GM10248 (cell line): ENCODE measurements at places on chromosomes 16 and 17.

- DNase-seq: no peak
These were observed 31.5 kb upstream of the LITAF start for GRCh38 chr16:11618107-11618717.

DNA sequence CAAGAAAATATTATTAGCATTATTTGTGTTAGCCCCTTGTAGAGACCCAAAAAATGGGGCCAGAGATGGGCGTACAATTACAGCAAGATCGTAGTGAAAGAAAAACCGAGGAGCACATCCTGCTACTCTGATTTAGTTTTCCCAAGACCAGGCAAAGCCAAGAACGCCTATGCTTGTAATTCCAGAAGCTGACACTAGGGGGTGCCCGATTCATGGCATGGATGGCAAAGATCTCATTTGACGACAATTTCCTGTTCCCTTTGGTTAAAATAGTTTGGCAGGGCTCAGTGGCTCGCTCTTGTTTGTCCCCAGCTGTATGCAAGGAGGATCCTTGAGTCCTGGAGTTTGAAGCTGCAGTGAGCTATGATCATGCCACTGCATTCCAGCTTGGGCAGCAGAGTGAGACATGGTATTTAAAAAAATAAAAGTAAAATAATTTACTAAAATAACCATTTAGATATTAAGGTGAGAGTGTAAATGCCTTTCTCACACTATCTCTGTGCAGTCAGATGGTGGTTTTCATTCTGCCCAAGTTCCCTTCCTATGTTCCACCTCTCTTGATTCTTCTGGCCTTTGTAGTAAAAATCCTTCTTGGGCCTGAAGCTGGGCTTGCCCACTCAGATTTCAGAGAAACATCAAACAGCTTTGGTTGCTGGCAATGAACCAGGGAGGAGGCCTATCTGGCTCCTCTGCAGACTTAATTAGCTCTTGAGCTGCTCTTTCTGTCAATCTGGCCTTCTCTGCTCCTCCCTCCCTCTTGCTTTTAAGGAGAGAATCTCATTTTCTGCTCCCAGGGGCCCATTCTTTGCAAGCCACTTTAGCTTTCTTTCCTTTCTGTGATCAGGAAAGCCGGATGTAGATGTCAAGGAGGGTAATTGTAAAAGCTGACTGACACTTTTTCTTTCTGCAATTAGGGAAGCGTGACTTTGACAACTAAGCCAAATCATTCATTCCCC, 31.2 kb downstream of the TMEM238L start:
- DNase-seq: no peak

- no peak for DNase-seq
These were observed 579.1 kb downstream of the CDH13 start for GRCh38 chr16:83205896-83206295.

DNA sequence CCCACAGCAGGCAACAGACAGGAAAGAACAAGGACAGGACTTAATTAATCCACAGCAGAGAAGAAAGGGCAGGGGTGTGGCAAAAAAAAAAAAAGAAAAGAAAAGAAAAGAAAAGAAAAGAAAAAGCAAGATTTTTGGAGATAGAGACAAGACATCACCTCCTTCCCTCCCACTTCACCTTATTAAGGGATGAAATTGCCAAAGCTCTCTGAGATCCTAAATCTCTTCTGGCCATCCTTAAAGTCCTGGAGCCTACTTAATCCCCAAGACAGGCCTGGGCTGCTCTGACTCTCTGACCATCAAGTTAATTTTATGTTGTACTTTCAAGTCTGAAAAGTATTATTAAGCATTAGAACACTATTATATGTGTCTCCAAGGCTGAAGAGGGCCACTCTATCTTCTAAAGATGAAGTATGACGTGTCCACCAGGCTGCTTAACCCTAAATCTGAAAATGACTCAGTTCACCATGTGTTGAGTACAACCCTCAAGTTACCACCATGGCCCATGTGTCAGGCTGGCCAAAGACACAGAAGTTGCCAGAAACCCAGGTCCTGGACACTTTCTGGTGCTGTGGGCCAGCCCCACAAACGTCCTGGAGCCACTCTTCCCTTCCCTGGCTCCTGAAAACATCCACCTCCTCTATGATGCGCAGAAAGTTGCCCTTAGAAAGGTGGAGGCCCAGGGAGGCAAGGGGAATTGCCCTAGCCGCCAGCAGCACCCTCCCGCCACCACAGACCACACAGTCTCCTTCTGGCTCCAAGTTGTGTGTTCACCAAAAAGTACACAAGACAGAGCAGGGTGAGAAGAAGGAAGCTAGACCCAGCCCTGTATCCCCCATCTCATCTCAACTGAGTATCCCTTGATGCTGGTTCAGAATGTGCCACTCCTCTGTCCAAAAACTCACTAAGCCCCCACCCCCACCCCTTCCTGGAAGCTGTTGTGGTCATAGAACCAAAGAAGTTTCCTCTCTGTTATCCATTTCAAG, 2.7 kb downstream of the SOCS1 start:
- DNase-seq: no peak

DNA sequence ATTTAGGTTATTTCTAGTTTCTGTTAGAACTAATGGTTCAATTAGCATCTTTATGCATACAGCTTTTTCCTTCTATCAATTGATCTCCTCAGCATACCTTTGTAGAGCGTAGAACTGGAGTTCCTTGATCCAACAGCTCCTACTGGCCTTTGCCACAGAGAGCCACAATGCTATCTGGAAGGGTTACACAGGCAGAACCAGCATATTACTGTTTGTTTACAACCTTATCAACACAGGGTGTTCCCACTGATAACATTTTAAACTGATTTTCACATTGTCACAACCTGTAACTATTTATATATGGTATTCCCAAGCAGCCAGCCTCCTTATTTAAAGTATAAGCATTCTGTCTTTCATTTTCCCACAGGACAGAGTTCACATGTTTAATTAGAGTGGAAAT, 382.2 kb downstream of the MAF start:
- DNase-seq: no peak

DNA sequence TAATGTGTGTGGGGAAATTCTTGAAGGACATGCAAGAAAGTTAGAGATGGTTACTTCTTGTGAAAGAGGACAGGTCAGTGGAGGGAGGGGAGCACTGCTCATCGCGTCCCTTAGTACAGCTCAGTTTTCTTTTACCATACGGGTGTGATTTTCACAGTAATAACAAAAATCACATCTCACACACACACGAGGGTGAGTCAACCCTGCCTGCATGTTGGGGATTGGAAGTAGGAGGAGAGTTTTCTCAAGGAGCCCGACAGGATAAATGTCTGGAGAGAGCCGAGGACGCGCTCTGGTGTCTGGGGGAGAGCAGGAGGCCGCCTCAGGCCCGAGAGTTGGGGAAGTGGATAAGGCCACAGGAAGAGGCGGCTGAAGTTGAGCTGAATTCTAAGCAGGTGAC, 16.4 kb downstream of the PLCD3 start:
- DNase-seq: no peak

DNA sequence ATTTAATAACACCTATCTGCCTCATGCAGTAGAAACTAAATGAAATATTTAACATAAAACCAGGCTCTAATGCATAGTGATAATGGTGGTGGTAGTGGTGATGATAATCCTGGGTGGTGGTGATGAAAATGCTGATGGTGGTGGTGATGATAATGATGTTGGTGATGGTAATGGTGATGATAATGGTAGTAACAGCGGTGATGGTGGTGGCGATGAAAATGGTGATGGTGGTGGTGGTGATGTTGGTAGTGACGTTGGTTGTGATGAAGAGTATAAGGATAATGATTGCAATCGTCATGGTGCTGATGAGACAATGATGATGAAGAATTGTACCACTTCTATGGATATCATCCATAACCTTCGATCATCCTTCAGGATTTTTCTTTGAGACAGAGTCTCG, 173.7 kb upstream of the CDH11 start:
- DNase-seq: no peak

GRCh38 chr17:38724337-38724988, 5.7 kb upstream of the CISD3 start:
- DNase-seq: no peak

DNA sequence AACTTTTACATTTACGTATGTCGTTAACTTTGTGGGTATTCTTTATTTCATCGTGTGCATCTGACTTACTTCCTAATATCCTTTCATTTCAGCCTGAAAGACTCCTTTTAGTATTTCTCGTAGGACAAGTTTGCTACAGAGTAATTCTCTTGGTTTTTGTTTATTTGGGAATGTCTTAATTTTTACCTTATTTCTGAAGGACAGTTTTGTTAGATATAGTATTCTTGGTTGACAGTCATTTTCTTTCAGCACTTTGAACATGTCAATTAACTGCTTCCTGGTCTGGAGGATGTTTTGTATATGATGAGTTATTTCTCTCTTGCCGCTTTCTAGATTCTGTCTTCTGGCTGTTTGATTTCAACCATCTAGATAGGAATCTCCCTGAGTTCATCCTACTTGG, 109.2 kb upstream of the NACA2 start:
- no peak for DNase-seq

DNA sequence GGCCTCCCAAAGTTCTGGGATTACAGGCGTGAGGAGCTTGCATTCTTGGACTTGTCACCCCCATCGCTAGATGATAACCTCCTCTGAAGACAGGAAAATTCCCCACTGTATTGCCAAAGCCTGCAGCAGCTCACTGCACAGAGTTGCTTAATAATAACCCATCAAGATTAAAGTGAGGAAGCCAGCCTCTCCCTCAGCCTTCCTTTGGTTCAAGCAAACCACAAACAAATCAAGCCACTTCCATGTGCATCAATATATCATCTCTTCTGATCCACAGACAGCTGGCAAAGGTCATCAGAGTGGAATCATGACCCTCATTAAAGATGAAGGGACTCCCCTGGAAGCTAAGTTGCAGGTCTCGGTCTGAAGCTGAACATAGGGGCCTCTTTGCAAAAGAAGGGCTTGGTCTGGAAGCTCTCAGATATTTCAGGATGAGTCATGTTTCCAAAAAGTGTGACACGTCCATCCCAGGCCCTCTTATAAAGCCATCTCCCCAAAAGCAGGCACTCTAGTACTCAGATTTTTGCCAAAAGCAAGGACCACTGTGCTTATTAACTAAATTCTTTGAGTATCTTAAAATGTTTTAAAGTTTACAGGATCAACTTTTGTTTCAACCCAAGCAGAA, 4.8 kb downstream of the EMP2 start:
- no peak for DNase-seq

DNA sequence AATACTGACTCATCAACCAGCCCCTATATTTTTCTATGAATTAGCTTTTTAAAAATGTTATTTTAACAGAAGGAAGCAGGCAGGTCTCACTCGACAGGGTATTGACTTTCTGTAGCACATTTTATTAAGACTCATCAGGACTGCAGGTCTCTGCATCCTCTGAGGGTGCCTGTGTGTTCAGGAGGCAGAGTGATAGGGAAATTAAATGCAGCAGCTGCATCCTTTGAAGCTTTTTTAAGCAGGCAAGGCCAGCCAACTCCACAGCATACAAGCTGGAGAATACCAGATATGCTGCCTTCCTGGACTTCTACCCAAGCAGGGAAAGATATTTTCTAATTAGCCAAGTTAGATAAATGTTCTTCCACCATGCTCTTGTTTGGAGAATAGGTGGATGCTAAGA, 124.9 kb downstream of the WSCD1 start:
- no peak for DNase-seq

DNA sequence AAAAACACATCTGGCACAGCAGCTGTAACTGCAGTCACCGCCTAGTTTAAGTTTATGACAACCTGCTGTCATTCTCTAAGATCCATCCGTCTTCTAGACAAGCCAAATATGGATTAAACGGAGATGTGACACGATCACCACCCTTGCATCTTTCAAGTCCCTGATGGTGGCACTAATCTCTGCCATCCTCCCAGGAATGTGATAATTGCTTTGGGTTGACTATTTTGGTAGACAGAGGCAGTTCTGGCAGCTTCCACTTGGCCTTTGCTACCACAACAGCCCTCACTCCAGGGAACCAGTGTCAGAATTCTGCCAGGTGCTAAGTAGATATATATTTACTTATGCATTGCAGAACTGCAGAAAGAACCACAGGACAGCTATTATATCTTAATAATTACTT, 81.3 kb downstream of the ADCY9 start:
- no peak for DNase-seq

GRCh38 chr17:53058031-53058430, 764.7 kb upstream of the KIF2B start:
- no peak for DNase-seq

- no peak for DNase-seq
These were observed 55.9 kb downstream of the KCNJ2 start for GRCh38 chr17:70225276-70225675.

GRCh38 chr17:32558326-32558955, 71.6 kb downstream of the CDK5R1 start:
- DNase-seq: no peak

DNA sequence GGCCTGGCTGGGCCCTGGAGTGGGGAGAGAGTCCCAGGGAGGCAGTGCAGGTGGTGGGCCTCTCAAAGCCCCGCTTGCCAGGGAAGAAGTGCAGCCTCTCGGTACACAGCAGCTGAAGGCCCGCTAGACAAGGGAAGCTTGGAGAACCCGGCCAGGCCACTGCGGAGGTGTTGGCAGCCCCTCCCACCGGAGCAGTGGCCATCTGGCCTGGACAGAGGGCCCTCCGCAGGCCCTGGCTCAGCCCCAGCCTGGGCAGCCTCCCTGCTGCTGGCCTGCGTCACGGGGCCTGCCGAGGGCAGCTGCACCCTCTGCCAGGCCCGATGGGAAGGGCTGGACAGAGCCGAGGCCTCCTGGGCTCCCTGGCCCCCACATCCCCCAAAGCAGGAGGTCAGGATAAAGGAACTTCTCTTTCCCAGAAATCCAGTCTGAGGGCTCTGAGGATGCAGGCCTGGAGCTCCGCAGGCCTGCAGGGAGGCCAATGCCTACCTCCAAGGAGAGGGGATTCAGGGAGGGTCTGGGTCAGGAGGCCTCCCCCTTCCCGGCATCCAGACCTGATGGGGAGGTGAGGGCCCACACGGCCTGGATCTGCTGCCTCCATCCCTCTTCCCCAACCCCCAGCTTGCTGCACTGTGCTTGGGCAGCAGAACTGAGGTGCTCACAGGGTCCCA, 4.3 kb downstream of the SPPL2C start:
- DNase-seq: no peak

DNA sequence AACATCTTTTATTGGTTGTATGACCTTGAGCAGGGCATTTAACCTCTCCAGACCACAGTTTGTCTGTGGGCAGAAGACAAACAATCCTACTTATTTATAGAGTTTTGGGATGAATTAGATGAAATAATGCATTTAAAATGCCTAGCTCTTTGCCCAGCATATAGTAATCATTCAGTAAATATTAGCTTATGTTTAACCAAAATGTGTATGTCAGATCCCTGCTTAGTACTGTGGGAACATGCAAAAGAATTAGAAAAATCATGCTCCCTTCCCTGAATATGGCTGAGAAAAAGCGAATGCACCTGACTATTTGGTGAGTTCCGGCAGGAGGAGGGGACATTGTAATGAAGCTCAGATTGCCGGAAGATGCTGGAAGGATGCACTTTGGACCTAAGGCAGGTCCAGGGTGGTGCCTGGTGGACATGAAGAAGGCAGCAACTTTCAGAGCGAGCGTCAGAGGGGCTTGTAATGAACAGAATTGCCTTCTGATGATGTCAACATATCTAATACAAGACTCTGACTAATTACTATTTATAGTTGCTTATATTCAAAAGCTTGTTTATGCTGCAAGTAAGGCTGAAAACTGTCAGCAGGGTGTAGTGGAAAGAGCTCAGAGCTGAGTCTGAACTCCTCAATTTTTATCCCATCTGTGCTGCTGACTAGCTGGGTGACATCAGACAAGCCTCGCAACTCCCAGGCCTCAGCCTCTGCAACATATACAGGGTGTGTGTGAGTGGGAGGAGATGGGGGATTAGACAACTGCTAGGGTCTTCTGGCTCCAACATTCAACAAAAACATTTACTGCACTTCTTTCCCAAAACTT, 221.2 kb downstream of the PRKCA start:
- no peak for DNase-seq

GRCh38 chr17:60403523-60403810, 11.5 kb upstream of the USP32 start:
- no peak for DNase-seq

GRCh38 chr16:85592700-85593493, 20.2 kb upstream of the GSE1 start:
- no peak for DNase-seq
